DMS79 (cell line): ENCODE measurements at places on chromosomes 4 and X.
A peak's percentile ranks its signal among the peaks of the same experiment; 100 is the strongest.

DNA sequence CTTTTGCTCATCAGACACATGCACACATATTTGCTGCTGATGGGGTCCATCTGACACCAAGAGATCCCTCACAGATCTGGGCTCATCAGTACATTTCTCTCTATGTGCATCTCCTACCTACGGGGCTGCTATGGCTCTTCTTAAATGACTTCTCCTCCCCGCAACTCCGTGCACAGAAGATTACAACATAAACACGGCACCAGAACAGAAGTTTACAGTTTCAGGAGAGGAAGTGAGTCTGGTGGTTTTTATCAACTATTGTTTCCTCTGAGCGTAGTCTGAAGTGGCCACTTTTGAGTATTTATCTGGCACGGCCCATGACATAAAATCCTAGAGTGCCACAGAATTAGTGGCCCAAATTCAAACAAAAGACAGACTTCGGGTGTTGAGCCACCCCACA, 263.8 kb downstream of the PRDM5 start:
- DNase-seq: no peak

- no peak for DNase-seq
Measured at GRCh38 chr4:10380735-10381134, 76.5 kb downstream of the ZNF518B start.

GRCh38 chr4:81965454-81965853, 408.3 kb downstream of the HNRNPD start:
- DNase-seq: no peak

- DNase-seq: no peak
Measured at GRCh38 chr4:123412700-123413512, 16.3 kb downstream of the SPRY1 start.

- DNase-seq: no peak
Measured at GRCh38 chrX:45868425-45868824, 667.7 kb upstream of the DIPK2B start.

DNA sequence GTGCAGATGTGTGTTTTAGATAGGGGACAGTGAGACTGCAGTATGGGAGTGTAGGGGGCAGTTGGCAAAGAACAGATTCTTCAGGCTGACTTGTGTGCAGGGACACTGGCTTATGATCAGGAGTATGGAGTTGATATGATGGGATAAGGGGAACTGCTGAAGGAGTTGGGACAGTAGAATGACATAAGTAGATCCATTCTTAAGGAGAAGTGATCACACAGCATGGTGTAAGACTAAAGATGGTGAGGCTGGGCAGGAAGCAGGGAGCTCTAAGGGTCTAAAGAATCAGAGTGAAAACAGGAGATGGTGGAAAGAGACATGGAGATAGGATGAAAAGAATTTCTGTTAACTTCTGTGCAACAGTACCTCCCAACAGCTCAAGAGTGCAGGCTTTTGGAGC, 70.7 kb downstream of the REELD1 start:
- no peak for DNase-seq

DNA sequence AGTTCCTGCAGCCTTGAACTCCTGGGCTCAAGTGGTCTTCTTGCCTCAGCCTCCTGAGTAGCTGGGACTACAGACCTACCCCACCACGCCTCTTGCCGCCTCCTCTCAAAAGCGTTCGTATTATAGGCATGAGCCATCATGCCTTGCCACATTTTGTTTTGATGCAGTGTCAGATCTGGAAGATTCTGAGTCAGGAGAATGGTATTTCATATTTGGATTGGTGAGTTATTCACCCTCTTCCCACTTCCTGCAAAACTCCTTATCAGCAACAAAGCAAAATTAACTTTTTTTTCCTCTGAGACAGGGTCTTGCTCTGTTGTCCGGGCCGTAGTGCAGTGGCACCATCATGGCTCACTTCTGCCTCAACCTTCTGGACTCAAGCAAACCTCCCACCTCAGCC, 29.6 kb downstream of the REST start:
- DNase-seq: no peak

GRCh38 chrX:148904421-148905111, 404.1 kb downstream of the AFF2 start:
- no peak for DNase-seq

DNA sequence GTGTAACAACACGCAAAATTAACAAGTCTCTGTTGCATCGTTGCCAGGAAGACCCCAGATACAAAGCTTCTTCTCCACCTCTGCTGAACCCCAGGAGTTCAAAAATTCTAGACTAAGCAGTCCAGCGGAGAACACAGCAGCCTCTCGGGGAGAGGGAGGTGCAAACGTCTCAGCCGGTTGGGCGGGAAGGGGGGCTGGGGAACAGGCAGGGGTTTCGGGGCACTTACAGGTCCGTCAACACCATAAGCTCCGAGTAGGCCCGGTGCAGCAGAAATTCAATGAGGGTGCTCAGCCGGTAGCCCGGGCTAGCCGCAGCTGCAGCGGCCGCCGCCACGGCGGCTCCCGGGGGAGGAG, 394 bp downstream of the MED14 start:
- no peak for DNase-seq

- no peak for DNase-seq
Measured at GRCh38 chr4:79016878-79017277, 77.6 kb upstream of the PAQR3 start.

DNA sequence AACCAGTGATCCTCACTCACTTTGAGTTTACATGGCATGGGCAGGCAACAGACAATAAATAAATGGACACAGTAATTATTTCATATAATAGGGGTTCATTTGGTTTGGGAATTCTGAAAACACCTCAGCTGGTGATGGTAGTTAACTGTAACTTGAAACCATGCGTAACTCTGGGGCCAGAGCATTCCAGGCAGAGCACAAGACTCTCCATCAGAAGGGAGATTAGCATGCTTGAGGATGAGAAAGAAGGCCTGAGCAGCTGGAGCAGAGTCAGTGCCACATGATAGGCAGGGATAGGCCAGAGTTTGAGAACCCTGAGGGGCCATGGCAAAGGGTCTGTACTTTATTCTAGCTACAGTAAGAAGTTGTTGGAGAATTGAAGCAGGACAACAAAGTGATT, 56.3 kb upstream of the CXCL8 start:
- no peak for DNase-seq

DNA sequence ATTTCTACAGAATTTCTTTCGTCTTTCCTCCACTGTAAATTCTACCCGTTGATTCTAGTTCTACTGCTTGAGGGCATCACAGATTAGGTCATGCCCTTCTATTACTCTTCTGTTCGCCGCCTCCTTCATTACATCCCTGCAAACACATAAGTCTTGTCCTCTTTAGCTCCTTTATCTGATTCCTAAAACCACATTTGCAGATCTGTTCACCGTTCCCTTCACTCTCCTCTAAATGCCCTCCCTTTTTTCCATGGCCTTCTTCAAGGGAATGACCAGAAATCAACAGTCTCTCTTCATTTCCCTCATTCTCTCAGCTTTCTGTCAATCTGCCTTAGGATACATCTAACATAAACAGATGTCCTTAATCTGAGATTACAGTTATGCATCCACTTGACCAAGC, 43.1 kb downstream of the BTC start:
- no peak for DNase-seq

GRCh38 chr4:80471756-80472155, 136.2 kb downstream of the CFAP299 start:
- DNase-seq: peak; percentile 28

GRCh38 chrX:114532111-114532805, 51.6 kb upstream of the HTR2C start:
- DNase-seq: no peak

DNA sequence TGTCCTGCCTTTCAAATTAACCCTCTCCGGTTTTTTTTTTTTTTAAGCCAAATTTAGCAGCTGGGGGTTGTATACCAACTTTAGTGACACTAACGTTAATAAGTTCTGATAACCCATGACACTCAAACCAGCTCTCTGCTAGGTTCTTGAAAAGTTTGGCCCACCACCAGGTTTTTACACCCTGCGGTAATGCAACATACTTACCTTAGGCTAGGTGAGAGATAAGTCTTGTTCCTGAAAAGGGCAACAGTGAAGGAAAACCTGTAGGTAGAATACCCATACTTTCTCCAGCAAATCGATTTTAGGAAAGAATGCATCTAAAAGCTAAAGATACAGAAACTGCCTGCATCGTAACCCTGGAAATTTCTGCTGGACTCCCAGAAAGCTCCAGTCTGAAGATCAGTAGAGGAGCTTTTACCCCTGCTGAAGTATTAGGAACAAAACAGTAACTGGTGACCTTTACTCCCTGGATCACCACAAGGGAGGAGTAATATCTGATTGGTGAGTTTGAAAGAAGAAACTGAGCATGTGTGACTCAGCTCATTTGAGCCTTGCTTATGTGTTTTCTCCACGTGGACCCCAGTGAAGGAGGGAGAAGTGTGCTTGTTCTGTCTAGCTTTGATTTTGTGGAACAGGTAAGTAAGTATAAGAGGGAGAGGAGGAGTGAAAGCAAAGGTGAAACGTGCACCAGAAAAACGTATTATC, 34.4 kb upstream of the COX18 start:
- DNase-seq: no peak

DNA sequence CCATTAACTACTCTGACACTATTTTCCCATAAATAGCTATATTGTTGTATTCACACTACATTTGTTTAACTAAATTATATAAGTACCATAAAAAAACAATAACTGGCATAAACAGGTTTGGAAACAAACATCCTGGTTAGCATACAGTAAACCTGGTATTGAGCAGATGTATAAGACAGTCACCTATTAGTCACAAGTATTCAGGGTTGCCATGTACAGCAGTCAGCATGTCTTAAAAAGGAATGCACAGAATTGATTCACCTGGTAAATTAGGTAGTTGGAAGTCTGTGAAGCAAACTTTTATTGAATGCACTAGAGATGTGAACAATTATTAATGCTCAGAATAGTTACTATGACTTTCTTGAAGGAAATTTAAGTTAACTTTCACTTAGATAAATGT, 137.9 kb downstream of the FAM13A start:
- DNase-seq: no peak

DNA sequence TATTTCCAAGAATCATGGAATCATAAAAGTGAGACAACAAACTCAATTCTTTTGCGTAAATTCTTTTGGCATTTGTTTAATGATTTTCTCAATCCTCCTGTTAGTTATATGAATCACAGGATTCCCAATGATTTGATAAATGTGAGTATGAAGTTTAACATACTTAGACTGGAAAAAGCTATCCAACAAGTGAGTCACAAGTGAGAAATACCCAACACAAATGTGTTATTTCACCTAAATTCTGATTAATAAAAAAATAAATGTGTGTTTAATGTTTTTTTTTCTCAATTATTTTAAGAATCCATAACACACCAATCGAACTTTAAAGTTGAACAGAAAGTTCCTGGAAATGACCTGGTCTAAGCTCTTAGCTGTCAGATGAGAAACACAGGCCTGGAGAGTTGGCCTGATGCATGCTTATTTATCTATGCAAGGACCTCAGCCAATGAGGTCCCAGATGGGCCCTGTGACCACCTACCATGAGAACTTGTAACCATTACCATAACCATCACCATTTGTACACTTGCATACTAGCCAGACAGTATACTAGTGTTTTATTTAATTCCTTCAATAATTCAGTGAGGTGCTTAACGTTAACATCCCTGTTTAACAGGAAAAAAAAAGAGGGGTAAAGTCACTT, 386.7 kb downstream of the SPRY1 start:
- DNase-seq: no peak

DNA sequence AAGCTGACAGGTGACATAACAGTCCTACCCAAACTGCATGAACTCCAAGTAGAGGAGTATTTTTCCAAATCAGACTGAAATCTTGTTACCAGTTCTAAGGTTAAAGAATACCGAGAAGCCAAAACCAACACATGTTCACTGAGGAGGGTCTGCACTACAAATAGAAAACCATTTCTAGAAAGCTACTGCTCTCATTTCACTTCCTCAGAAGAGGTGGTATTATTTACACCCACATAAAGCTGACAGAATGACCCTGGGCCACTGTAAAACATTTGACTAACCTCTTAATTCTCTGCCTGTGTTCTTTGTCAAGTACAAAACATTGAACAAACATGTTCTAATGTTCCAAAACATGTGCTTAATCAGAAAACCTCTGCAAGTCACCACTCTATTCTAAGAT, 95.8 kb downstream of the IQCM start:
- no peak for DNase-seq

- DNase-seq: no peak
Measured at GRCh38 chr4:189828081-189828697, 112.5 kb upstream of the FRG1 start.

DNA sequence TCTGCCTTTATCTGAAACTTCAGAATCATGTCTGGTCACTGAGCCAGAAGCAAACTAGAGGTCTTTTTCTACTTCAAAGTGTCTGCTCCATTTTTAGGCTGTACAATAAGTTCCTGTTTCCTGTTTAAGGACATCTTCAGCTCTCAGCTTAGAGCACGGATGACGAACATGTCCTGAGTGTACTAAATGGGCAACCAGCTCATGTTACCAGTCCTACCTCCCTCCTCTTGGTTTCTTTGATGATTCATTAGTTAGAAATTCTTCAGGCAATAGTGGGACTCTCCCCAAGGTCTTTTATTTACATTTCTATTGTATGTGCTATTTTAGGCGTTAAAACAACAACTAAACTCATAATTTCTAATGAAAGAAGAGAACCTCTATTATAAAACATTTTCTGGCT, 58.0 kb downstream of the ENPEP start:
- no peak for DNase-seq

DNA sequence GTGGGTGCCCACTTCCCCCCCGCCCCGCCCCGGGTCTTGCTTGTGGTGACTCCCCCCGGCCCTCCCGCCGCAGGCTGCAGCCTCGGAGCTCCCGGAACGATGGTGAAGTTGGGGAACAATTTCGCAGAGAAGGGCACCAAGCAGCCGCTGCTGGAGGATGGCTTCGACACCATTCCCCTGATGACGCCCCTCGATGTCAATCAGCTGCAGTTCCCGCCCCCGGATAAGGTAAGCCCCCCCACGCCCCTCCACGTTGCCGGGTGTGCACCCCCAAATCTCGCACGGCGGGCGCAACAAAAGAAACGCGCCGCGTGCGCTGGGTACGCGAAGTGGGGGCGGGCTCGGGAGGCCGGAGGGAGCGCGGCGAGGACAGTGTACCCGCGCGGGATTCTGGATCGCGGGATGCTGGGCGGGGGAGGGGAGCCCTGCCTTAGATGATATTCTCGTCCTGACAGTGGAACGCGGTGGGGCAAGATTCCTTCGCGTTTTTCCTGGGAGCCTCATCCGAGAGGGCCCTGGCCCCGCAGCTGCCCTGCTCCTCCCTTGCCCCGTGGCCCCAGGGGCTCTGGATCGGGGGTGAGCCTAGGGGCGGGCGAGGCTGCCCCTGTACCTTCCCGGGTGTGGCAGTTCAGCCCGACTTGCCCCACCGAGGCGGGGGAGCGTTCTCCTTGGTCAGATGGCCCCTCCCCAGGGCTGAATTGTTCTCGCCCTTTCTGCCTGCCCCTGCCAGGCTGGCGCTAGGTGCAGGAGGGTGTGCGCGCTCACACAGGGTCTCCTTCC, 819 bp downstream of the NSG1 start:
- DNase-seq: peak; percentile 10
